ENCODE measurements at places on chromosomes 6 and 20.
A peak's percentile ranks its signal among the peaks of the same experiment; 100 is the strongest.

- H3K27ac ChIP-seq: no peak overlapping the region
- H3K4me1 ChIP-seq: peaks cover 2% of the 10 kb centered on the region
- DNase-seq: no peak
- H3K4me3 ChIP-seq: no peak overlapping the region
Observed at GRCh38 chr20:6040540-6040939, 13.3 kb downstream of the LRRN4 start.

GRCh38 chr6:37500294-37500608, 558 bp upstream of the CCDC167 start:
- no peaks in the 10 kb centered on the region for H3K27me3 ChIP-seq
- H3K4me1 ChIP-seq: no peaks in the 10 kb centered on the region
- H3K4me3 ChIP-seq: peak overlapping the region; percentile 97

DNA sequence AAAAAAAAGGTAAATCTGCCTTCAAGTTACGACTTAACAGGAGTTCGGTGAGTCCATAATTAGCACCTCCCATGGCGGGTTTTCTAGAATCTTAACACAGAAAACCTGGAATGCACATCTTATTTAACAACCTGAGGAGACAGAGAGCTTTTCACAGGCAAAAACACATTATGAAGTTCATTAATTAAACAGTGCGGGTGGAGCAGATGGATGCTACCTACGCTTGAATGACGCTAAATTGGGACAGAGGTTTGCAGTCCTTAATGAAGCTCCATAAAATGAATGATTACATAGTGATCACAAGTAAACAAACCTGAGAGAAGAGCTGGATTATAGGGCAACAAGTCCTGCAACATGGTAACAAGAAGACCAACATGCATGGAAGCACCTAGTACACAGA, 81.0 kb downstream of the INSM1 start:
- H3K27ac ChIP-seq: no peak overlapping the region
- H3K36me3 ChIP-seq: no peaks in the 10 kb centered on the region
- H3K4me1 ChIP-seq: no peaks in the 10 kb centered on the region

DNA sequence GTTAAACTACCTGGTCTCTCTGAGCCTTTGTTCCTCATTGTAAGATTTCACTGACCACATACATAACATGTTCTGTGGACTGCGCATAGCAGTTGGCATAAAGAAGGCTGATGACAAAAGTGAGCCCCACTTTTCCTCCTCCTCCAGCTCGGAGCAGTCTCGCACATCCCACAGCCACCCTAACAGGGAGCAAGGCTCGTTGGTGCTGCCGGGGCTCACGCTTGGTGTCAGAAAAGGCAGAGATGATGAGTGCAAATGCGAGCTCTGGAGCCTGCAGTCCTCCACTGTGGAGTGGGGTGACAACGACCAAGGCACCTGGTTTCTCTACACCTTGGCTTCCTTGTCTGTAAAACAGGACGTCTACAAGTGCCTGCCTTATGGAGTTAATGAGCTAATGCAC, 9.7 kb downstream of the TGM3 start:
- H3K27ac ChIP-seq: no peak overlapping the region
- no peak overlapping the region for H3K4me3 ChIP-seq
- H3K27me3 ChIP-seq: no peaks in the 10 kb centered on the region
- DNase-seq: no peak
- H3K4me1 ChIP-seq: no peaks in the 10 kb centered on the region

DNA sequence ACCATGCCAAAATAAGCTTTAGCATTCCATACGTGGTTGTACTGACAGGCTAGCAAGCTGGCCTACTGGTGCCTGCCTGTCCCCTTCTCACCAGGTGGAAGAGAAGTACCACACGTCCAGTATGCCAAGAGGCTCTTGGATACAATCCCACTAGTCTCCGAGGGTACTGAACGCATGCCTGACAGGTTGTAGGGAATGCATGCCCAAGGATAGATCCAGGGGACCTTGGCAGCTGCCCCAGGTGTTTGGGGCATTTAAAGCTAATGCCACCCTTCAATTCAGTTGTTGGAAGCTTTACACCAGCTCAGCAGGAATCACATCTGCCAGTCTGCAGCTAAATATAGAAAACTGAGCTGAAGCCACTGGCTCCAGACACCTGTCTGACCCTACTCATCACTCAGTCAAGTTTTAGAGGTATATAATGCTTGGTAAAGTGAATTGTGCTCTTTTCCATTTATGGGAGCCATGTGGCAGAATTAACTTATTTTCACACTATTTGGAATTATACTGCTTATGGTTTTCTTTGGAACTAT, 4.9 kb downstream of the TUBB2B start:
- H3K4me3 ChIP-seq: no peak overlapping the region
- peaks cover 21% of the 10 kb centered on the region for H3K36me3 ChIP-seq
- H3K27ac ChIP-seq: no peak overlapping the region
- no peaks in the 10 kb centered on the region for H3K27me3 ChIP-seq
